ENCODE measurements at places on chromosomes 3 and 15.
A peak's percentile ranks its signal among the peaks of the same experiment; 100 is the strongest.

GRCh38 chr3:135242285-135242684 is 447.2 kb downstream of the EPHB1 start:
- DNase-seq, result no peak

DNA sequence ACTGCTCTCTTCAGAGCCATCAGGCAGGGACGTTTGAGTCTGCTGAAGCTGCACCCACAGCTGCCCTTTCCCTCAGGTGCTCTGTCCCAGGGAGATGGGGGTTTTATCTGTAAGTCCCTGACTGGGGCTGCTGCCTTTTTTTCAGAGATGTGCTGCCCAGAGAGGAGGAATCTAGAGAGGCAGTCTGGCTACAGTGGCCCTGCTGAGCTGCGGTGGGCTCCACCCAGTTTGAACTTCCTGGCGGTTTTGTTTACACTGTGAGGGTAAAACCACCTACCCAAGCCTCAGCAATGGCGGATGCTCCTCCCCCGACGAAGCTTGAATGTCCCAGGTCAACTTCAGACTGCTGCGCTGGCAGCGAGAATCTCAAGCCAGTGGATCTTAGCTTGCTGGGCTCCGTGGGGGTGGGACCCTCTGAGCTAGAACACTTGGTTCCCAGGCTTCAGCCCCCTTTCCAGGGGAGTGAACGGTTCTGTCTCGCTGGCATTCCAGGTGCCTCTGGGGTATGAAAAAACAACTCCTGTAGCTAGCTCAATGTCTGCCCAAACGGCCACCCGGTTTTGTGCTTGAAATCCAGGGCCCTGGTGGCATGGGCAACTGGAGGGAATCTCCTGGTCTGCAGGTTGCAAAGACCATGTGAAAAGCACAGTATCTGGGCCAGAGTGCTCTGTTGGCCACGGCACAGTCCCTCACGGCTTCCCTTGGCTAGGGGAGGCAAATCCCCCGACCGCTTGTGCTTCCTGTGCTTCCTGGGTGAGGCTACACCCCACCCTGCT is 21.1 kb upstream of the ST6GAL1 start:
- no peak for DNase-seq

- no peak for DNase-seq
These were observed 10.8 kb downstream of the NOX5 start for GRCh38 chr15:69025320-69025719.

GRCh38 chr3:116005404-116005803 is 382.1 kb downstream of the GAP43 start:
- DNase-seq, result peak; percentile 99

GRCh38 chr3:71591101-71591500 is 7.6 kb upstream of the FOXP1 start:
- DNase-seq, result no peak

GRCh38 chr3:161913786-161914389 is 417.3 kb downstream of the OTOL1 start:
- peak; percentile 55 for DNase-seq

GRCh38 chr3:46135475-46135874 is 72.6 kb downstream of the CCR1 start:
- no peak for DNase-seq

GRCh38 chr3:179432021-179432420 is 19.2 kb downstream of the GNB4 start:
- no peak for DNase-seq

GRCh38 chr3:155745795-155746550 is 1.1 kb upstream of the PLCH1 start:
- DNase-seq, result no peak

GRCh38 chr3:194282436-194283122 is 68.5 kb downstream of the CPN2 start:
- no peak for DNase-seq

DNA sequence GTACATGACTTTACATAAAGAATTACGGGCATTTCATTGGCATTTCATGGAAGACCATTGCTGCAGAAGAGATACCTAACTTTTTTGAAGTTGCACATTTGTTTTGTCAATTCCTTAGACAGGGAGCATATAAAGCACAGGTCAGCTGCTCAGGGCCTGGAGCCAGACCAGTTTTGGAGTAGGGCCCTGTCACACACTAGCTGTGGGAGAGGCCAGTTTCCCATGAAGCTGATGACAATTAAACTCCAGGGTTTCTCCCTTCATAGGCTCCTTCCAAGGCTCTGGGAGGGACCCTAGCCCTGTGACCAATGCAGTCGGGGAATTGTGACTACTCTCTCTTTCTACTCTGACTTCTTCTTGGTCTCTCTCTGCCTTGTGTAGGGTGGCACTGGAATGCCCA is 107.3 kb upstream of the SELENOK start:
- no peak for DNase-seq

GRCh38 chr15:48427479-48427878 is 96.2 kb downstream of the DUT start:
- DNase-seq, result no peak

GRCh38 chr3:11155341-11156025 is 1.2 kb downstream of the HRH1 start:
- DNase-seq, result peak; percentile 84

GRCh38 chr3:136135039-136135802 is 60.9 kb downstream of the MSL2 start:
- DNase-seq, result peak; percentile 60

DNA sequence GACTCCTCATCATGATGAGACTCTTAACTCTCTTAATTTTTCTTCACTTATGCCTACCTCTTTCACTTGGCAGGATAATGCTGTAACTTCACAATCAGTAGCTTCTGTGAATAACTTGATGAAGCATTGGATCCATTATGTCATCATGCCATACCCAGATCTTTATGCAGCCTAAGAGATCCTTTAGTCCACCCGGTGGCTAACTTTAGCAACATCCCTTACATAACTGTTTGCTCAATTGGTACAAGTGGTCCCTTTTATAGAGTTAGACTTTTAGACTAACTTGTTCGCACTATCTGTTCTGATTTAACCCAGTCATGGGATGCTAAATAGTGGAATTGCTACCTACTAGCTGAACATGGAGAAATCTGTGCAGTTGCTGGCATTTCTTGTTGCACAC is 184.5 kb downstream of the USP13 start:
- DNase-seq, result peak; percentile 20

DNA sequence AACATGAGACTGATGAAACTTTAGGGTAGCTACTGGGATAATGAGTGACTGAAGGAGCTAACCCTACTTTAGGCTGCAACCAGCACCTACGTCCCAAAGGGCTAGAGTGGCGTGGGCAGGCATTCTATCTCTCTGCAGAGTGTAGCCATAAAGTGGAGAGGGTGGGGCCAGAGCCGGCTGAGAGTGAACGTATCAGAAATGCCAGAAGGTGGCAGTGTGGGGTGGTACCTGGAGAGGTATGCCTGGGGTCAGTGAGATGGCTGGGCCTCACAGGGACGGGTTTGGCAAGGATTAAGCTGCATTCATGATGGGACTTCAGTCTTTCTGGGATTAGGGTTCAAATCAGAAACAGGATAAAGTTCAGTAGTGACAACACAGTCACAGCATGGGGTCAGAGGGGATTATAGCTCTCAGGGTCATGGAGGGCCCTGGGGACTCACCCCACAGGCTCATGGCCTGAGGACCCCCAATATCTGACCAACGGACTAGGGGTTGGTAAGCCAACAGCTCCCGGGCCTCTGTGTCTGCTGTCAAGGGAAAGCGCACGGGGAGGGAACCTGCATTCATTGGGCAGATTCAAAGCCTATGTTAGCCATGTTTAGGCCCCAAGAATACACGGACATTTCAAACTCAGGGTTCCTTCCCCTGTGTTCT is 86.5 kb upstream of the FOXB1 start:
- DNase-seq, result peak; percentile 51

DNA sequence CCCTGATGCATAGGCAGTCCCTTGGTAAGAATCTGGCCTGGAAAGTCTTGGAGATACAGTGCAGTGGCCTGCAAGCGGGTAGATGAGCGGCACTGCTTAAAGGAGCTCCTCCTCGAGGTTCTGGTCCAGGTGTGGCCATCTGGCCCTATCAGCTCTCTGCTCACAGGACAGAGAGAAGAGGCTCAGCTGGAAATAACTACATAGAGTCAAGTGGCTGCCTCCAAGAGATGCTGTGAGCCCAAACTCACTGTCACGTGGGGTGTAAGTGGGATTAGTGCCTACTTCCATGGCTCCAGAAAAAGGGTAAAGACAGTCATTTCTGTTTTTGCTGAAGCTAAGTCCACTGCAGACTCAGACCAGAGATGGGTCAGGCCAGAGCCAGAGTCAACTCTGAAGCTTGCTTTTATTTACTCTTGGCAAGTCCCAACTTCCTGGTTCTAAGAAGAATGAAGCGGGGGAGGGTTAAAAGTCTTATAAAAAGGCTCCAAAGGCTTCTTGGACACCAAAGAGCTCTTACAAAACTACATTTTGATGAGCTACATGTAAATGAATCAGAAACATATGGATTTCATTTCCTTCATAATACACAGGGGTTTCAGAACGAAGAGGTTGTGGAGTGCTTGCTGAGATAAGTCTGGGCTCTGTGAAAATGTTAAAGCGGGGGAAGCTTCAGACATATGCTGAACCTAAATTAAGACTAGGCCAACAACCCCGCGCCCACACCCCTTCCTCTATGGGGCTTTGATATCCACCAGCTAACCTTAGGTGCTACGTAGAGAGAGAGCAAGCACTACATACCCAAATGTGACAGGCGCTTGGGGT is 77.1 kb downstream of the PDZRN3 start:
- DNase-seq, result peak; percentile 88

DNA sequence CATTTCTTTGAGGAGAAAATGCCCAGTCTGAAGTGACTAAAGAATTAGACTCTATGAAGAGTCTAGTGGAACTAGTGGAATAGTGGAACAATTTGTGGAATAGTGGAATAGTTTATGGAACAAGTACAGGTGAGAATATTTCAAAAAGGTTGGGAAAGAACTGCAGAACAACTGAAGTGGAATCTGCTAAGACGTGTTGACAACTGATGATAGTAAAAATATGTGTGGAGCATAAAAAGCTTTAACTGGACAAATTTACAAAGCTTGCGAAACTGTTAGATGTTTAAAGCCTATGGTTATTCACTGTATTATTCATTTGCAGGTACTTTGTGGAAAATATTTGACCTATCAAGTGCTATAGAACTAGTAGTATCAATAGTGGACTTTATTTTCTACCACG is 164.5 kb downstream of the ADAMTS9 start:
- no peak for DNase-seq

GRCh38 chr3:73401616-73402279 is 223.0 kb downstream of the PDZRN3 start:
- DNase-seq, result no peak

DNA sequence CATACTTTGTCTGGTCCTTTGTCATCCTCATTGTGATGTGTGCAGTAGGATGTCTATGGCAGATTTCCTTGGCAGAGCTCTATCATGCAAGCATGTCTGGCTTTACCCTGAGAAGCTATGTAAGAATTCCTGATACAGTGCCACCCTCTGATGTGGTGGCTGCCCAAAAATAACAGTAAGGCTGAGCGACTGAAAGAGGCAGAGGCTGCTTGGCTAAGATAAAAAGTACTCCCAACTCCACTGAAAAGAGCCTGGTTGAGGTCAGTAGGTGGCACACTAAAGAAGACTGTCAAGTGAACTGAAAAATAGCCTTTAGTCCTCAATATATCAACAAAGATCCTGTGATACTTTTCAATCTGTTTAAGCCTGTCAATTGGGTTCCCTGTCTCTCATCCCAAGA is 31.7 kb downstream of the BTLA start:
- DNase-seq, result no peak

DNA sequence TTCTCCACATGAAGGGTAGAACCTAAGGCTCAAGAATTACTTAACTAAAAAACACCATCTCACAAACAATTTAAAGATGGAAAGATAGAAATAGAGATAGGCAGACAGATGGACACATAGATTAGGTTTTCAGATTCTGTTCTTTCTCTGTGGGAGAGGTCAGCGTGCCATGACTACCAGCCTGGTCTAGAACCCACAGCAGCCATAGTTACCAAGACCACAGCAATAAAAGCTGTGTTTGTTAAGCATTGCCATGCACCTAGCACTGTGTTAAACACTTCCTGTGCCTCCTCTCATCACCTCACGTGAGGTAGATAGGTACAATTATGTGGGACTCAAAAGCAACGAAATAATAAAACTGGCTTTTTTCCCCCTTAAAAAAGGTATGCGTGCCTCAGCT is 83.1 kb upstream of the TSEN2 start:
- no peak for DNase-seq

DNA sequence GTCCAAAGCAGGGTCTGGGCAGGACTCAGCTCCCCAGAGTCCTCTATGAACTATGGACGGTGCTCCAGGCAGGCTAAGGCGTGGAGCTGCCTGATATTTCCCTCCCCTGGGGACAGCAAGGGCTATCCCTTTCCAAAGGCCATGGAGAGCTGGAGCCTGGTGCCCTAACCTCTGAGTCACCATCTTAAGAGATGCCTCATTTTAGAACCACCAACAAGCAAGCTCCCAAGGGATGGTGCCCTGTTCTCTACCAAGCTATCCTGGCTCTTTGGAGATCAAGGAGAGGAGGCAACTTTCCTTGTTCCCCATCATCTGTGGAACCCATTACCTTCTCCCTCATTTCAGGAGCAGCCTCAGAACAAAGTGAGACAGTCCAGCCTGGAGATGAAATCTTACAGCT is 15.7 kb downstream of the STARD5 start:
- no peak for DNase-seq

DNA sequence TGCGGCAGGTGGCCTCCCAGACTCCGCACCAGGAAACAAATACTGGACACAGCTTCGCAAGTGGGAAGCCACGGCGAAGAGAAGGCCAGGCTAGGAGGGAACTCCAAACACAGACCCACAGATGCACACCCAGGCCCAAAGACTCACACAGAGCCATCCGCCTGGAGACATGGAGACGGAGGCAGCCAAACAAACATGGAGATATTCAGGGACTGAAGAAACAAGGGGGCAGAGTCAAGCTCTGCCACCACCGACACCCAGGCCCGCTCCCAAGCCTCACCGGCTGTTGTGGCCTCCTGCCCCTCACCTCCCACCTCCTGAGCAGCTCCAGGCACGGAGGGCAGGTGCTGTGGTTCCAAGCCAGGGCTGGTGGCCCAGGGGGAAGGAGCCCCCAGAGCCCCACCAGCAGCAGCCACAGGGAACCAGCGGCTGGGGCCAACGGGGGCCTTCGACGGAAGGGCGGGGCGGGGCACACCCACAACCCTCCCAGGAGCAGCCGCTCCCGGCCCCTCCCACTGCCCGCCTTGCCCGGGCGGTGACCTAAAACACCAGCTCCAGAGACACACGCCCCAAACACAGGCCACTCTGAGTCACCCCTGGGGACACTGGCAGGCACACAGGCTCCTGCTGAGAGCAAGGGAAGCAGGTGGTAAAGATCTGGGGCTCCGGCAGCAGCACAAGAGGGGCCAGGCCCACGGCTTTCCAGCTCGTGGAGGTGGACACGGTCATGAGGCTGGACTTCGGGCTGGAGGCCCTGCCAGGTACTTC is 31.9 kb downstream of the TNK2 start:
- DNase-seq, result no peak

- DNase-seq, result no peak
These were observed 140.7 kb downstream of the MINAR1 start for GRCh38 chr15:79572691-79573404.

DNA sequence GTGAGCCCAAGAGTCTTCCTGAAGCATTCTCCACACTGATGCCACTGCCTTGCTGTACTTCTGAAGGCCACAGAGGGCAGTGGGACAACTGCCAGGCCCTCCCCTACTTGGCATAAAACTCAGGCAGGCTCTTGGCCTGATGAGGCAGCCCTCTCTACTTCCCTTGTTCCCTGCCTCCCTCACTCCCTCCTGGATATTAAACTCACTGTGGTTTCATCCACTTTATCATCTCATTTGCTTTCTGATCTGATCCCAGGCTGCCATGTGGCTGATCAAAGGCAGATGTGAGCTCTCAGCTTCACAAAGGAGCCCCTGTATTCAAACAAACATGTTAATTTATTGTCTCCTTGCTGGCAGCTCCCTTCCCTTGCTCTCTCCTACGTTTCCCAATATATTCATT is 533.5 kb downstream of the IGSF11 start:
- DNase-seq, result no peak

GRCh38 chr15:65060641-65061397 is 7.0 kb downstream of the RASL12 start:
- no peak for DNase-seq

Data from cardiac fibroblast (primary cell).